Left ventricle myocardium superior (tissue), 1 donor: ENCODE measurements at places on chromosomes 7 and 10. TPM values are rescaled to one million over a fixed set of nuclear protein-coding genes. Genes with fewer than 3 reads are reported as not detected.

Gene TMEM196
- not detected for total RNA-seq

Gene ZNF239
- 2.2 TPM for total RNA-seq

Gene OR6B1
- not detected for total RNA-seq

Gene SAP25
- 0.77 TPM for total RNA-seq

Gene PTF1A
- total RNA-seq, result not detected

DNA sequence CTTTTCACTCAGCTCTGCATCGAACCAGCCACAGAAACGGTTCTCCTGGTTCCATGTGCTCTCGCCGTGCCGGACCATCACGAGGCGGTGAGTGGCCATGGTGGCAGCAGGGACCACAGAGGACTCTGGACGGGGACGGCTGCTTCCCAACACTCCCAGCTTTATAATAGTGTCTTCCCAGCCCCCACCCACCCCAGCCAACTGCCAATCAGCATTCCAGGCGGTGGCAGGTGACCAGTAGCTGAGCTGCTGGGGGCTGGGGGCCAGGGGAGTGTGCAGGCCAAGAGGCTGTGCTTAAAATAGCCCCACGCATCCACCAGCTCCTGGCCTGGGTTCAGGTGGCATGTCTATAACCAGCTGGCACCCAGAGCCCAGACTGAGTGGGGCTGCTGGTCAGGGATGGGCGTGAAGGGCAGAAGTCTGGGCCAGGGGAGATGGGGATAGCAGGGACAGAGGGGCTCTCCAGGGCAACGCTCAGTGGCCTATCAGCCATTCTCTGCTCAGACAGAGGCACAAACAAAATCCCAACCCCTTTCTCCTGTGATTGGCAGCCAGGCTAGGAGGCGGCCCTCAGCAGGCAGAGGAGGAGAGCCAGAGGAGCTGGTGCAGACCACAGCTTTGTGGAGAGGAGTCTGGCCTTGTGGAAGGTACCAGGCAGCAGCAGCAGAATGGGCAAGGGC is at the start of gene PGAM2:
Gene PGAM2 (minus strand): TSS at position 137 of the 680 bp plus-strand sequence. CDS start 38 bp downstream, at position 99.
- peak; percentile 92 for DNase-seq

GRCh38 chr7:78770422-78771410 is 682.8 kb downstream of the MAGI2 start:
- no peak for DNase-seq

DNA sequence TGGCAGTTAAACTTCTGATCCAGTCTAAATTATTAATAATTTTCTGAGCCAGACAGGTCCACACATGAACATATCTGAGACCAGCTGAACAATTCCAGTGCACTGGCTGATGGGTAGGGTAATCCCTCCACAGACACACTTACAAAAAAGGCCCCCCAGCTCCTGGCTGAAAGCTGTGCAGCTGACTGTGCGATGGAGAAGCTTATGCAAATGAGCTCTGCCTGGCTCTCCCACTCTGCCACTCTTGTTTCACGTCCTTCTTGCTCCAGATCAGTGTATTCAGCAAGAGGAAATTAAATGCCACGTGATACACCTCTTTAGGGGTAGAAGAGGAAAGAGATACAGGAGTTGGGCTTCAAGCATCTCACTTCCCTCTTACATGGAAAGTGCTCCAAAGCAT is 76.4 kb upstream of the FEZF1 start:
- no peak for DNase-seq

DNA sequence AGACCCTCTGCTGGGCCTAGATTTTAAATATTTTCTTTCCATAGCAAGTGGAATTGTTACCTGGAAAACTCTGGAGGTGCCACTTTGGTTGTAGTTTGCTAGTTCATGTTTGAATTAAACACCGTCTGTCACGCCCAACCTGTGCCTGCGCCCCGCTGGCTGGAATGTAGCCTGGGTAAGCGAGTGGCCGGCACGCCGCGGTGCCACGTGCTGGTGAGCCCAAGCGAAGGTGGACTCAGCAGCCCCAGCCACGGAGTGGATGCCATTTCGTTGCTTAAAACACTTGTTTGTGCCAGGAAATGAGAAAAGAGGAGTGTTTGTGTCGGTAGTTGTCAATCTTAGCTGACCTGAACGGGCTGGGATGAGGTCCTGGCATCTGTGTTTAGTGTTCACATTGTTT is 2.7 kb downstream of the GET4 start:
- peak; percentile 32 for DNase-seq

GRCh38 chr10:90328896-90329295 is 528.9 kb downstream of the HTR7 start:
- no peak for DNase-seq

GRCh38 chr10:46317889-46318288 is 31.1 kb downstream of the ANTXRL start:
- no peak for DNase-seq

GRCh38 chr10:96366508-96366907 is 7.7 kb upstream of the OPALIN start:
- no peak for DNase-seq

GRCh38 chr10:110857265-110858171 is 14.2 kb upstream of the PDCD4 start:
- DNase-seq, result peak; percentile 48

DNA sequence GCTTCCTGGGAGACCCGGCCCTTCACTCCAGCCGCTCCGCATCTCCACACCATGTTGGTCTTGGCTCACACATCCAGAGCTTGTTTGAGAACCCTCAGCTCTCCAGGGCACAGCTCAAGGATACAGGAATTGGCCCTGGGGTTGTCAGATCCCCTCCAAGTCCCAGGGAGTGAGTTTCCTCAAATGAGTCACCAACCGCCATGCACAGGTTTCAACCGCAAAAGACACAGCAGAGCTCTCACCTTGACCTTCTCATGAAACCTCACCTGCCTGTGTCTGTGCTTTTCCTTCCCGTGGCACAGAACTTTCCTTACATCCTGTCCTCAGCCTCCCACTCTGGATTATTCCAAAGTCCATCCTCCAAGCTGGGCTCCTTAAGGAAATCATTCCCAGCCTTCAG is 20.6 kb downstream of the AZGP1 start:
- DNase-seq, result no peak
